ENCODE measurements at places on chromosomes 16 and 17. TPM values are rescaled to one million over a fixed set of nuclear protein-coding genes. Genes with fewer than 3 reads are reported as not detected.

Gene TEKT1
- total RNA-seq: not detected

Gene SLFN14
- total RNA-seq: not detected

Gene LITAF
- 29.8 TPM for total RNA-seq

Gene TSNAXIP1
- not detected for total RNA-seq

Gene BIRC5
- total RNA-seq: 195 TPM

Gene TMEM88
- total RNA-seq: 0.88 TPM

Gene TEX14
- 2.7 TPM for total RNA-seq

Gene PERCC1
- not detected for total RNA-seq

- no peak for DNase-seq
Measured at GRCh38 chr17:75249564-75249963, 11.8 kb downstream of the GGA3 start.

GRCh38 chr17:41284546-41284945, 9.0 kb downstream of the KRTAP9-7 start:
- peak; percentile 3 for DNase-seq

DNA sequence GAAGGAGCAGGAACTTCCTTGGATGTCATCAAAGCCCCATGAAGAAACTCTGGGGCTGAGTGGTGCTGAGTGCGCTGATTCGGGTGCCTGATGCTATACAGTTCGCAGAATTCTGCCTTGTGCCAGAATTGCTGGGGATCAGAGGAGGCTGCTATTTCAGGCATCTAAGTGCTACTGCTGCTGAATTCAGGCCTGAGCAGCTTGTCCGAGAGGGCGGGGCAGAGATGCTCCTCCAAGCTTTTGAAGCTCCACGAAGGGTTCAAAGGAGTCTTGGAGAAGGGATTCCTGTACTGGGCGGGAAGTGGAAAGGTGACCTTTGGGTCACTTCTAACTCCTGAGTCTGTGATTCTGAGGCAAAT, 227.8 kb downstream of the CCDC182 start:
- no peak for DNase-seq

GRCh38 chr16:55778757-55779156, 54.1 kb downstream of the CES1 start:
- no peak for DNase-seq

DNA sequence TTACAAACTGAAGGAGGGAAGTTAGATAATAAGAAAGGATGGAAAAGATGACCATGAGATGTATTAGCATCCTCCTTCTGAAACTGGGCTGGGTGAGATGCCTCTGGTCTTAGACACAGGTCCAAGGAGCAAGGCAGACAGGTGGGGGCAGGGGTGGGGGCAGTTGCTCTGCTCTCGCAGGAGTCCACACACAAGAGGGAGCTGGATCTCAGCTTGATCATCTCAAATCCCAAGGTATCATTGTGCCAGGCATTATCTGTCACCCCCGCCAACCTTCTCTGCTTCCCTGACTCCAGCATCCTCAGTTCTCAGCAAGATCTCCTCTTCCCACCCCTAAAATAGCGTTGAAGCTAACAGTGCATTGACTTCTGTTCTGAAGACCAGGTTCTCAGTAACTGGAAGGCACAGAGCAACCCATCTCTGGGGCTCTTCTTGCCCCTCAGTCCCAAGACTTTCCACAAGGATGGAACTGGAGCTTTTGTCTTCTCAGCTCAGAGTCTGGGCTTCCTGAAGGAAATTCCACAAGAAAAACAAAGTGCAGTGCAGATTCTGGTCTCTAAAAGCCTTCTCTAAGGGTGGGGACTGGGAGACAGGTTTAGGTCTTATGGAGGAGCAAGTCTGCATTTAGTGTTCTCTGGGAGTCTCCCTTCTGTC, 1.6 kb downstream of the FLOT2 start:
- no peak for DNase-seq

DNA sequence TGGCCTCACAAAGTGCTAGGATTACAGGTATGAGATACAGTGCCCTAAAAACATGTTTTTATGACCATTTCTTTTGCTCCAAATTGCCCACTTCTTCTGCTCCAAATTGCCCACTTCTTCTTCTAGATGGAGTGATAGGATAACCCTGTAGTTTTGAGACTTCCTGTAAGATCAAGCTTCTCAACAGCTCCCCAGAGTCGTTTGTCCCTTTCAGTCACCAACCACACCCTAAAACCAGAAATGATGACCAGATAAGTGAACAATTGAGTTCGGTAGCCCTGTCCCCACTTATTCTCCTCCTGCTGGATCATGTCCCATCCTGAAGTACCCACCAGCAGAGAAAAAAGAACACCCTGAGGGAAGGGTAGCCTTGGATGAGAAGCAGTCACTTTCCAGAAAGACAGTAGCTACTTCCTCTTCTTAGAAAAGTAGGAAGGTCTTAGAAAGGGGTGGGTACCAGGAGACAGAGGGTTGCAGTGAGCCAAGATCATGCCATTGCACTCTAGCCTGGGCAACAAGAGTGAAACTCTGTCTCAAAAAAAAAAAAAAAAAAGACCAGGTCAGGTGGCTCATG, 2.5 kb downstream of the ODAD4 start:
- no peak for DNase-seq

- peak; percentile 35 for DNase-seq
Measured at GRCh38 chr17:45096141-45096540, 35.0 kb downstream of the NMT1 start.

DNA sequence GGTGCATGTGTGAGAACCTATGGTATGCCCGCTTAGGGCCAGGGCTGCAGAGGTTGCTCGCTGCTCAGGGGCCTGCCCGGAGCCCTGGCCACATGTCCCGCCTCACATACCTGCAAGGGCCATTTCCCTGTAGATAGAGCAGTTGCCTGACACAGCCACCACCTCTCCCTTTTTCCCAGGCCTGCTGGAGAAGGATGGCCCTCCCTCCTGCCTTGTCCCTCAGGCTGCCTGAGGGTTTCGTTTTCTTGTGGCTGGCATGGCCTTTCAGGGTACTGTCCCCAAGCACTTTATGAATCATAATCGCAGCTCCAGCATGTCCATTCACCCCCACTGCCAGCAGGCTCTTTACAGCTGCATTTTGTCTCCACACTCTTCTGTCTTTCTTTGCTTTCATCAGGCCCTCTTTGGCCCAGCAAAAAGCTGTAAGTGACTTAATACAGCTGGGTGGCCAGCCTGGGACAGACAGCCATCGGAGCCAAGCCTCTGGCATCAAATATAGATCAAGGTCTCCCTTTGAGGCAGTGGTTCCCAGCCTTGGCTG, 65.7 kb downstream of the MPRIP start:
- no peak for DNase-seq

DNA sequence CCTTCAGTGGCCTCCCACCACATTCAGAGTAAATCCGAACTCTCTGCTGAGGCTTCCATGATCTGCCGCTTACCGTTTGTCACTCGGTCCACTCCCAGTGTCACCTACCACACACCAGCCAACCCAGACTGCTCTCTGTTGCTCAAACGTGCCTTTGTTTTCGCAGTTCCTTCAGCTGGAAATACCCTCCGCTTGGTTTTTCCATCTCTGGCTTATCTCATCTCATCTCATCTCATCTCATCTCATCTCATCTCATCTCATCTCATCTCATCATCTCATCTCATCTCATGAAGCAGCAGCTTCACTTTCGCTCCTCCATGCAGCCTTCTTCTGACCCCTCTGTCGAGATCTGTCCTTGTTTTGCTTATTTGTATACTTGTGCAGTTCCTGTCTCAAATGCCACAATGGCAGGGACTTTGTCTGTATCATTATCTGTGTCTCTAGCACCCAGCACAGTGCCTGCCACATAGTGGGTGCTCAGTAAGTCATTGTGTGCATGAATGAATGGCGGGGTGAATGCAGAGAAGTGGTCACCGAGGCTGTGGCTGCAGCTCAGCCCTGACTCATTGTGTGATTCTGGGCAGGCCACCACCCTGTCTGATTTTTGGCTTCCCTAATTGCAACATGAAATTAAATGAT, 3.8 kb upstream of the SNX20 start:
- DNase-seq: no peak

GRCh38 chr17:63317166-63317840, 128.8 kb downstream of the CYB561 start:
- no peak for DNase-seq

GRCh38 chr17:1767358-1767757, 5.5 kb downstream of the SERPINF1 start:
- DNase-seq: no peak

DNA sequence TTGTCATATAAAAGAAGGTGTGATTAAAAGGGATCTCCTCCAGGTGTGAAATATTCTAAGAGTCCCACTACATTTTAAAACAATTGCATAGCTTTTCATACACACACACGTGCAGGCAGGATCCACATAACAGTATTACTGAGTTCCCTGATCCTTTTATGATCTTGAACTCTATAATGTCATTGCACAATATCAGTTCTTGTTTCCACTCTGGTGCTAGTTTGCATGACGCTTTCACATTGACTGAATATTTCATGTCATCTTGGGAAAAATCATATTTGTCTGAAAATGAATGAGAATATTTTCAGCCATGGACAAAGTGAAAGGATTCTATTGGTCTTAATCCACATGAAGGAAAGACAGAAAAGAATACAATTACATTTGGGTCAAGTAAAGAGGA, 703.8 kb downstream of the CDH8 start:
- DNase-seq: no peak

GRCh38 chr17:74148901-74149596, 54.4 kb upstream of the RPL38 start:
- DNase-seq: no peak

DNA sequence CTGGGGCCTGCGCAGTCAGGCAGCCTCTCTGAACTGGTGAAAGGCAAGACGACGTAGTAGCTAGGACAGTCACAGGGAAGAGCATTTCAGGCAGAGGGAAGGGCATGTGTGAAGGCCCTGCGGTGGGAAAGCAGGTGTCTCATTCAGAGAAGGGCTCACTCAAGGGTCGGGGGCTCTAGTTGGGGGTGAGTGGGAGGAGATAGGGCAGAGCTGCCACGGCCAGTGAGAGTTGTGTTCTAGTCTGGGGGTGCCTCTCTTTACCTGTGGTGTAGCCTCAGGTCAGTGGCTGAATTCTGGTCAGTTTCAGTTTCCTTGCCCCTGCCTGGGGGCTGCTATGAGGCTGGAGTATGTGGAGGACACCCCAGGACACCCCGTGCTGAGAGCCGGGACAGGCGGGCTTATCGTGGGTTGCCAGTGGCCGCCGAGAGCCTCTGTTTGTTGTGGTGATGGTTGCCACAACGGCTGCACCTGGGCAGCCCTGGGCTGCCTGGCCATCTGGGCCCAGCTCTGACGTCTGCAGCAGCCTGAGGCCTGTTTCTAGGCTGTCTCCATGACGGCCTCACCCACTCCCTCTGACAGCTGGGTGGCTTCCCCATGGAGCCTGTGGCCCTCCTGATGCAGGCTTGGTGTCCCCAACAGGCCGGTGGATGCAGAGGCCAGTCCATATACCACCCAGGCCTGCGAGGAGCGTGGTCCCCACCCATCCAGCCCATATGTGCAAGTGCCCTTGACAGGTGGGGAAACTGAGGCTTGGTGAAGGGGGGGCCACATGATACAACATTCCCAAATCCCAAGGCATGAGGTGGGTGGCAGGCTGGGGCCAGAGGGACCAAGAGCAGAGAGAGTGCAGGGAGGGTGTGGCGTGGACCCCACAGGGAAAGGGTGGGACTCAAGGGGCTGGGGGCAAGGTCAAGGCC, 10.8 kb downstream of the MAP2K3 start:
- no peak for DNase-seq

DNA sequence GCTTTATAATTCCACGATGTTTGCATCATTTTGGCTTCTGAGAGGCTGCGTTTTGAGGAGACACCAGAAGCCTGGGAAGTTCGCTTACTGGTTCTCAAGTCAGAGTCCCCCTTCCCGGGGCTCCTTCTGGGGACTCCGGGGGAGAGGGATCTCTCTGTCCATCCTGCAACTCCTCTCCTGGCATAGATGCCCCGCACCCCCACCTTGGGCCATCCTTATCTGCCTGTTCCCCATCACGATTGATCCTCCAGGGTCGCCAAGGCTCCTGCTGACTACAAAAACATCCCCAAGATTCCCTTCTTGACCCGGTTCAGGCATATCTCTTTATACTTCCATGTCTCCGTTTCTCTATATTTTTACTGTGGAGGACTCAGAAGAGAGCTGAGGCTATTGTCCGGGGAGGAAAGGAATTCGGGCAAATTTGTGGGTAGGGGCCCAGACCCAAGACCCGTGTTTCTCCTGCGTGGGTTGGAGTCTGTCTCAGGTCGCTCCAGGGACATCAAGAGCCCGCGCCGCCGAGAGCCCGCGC, 18.4 kb upstream of the HOXB13 start:
- DNase-seq: no peak

- no peak for DNase-seq
Measured at GRCh38 chr16:49733313-49734009, 122.5 kb downstream of the ZNF423 start.

DNA sequence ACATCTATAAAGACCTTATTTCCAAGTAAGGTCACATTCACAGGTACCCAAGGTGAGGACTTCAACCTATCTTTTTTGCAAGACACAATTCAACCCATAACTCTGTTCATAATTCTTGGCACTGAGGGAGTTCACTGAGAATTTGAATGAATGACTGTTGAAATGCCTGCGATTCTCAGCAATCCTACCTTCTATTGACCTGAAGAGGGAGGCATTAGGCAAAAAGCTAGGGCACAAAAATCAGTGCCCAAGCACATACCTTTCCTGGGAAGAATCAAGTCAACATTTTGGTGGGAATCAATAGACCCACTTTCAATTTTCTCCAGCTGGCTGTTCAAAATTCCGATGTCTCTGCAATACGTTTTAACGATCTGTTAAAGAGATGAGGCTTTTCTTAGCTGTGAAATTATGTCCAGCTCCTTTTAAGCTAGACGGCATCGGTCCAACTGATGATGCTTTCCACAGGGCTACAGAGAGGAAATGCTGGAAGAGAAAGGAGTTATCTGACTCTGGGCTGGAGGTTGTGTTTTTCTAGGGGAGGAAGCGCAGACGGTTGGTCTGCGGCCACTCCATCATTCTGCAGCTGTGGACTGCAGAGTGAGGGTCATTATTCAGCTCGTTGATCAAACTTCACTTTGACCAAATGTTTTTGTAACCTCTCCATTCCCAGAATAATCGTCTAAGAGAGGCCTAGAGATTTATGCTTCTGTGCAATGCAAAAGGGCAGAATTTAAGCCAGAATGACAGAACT, 25.2 kb downstream of the BCO1 start:
- DNase-seq: no peak

DNA sequence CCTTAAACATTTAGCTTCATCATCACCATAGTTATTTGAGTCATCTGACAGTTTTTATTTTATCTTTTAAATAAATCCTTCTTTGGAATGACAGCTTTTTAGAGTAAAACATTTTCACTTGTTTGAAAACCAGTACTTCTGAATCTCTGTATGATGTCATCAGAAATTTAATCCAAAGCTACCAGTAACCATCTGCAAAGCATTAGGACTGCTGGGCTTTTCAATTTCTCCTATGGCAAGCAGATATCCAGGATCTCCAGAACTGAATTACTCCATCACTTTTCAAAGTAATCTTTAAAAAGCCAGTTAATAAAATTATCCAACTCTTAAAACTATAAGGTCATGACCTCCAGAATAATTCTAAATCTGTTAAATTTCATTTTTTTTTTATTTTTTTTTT, 51.5 kb downstream of the CHCT1 start:
- DNase-seq: no peak

GRCh38 chr16:21134053-21134452, 16.6 kb downstream of the DNAH3 start:
- no peak for DNase-seq

GRCh38 chr17:173166-173911, 8.1 kb downstream of the DOC2B start:
- no peak for DNase-seq

- DNase-seq: no peak
Measured at GRCh38 chr17:55704401-55704800, 18.3 kb downstream of the TMEM100 start.

All from HT1080 (cell line).